ENCODE measurements at places on chromosomes 7 and 10.

GRCh38 chr7:90383422-90383821 is 19.8 kb upstream of the CLDN12 start:
- DNase-seq = no peak

- DNase-seq = no peak
These were observed 73.4 kb downstream of the PAPSS2 start for GRCh38 chr10:87733081-87733480.

DNA sequence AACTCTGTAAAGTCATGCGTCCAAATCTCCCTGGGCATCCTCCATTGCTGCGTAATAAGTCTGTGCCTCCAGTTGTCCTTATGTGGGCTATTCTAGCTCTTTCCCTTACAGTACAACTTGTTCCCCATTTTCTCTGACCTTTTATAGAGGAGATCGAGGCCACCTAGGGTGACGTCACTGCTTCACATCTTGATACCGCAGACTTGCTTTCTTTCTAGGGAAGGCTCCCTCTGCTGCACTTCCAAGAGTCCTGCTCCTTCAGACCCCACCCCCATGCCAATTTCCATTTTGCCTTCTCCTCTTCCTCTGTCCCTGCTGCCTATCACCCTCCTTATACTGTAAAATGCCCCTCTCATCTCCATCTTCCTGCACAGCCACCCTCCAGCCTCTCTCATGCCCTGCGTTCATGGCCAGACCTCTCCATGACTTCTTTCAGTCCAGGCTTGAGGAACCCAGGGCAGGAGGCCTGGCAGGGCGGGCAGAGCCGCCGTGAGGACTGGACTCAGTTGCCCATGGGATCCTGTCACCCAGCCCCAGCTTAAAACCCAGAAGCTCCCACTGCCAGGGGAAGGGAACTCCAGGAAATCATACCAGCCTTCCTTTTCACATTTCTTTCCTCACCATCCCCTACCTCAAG is 57.5 kb downstream of the CAMK1D start:
- DNase-seq = peak; percentile 15

- DNase-seq = no peak
These were observed 86.9 kb downstream of the DYNC2I1 start for GRCh38 chr7:158943234-158943633.

- DNase-seq = peak; percentile 65
These were observed 510 bp downstream of the ZSWIM8 start for GRCh38 chr10:73785721-73786511.

DNA sequence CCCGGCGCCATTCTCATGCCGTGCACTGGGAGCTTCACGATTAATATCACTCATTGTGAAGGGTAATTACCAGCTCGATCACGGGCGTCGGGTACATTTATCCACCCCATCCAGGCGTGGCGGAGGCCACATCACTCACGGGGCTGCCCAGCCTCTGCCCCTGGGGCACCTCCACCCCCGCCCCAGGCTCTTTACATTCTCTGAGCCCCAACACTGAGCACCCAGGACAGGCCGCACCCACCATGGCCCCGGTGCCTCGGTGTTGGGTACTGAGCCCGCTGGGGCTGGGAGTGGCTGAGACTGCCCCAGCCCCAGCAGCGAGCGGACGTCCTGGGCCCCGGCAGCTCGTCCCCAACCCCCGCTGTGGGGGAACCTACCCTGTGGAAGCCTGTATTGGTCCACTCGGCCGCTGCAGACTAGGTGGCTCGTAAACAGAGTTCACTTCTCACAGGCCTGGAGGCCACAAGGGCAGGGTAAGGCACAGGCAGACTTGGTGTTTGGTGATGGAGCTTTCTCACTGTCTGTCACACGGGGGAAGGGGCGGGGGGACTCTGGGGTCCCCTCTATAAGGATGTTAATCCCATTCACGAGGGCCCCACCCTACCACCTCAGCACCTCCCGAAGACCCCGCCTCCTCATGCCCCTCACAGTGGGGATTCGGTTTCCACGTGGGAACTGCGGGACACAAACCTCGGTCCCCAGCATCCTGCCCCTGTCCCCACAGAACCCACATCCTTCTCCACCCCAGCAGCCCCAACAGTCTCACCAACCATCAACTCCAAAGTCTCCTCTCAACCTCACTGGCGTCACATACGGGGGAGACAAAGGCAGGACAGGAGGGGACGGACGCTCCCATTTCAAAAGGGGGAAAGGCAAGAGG is 184.1 kb downstream of the ELFN1 start:
- no peak for DNase-seq
